ENCODE measurements at places on chromosomes 2 and 18.

DNA sequence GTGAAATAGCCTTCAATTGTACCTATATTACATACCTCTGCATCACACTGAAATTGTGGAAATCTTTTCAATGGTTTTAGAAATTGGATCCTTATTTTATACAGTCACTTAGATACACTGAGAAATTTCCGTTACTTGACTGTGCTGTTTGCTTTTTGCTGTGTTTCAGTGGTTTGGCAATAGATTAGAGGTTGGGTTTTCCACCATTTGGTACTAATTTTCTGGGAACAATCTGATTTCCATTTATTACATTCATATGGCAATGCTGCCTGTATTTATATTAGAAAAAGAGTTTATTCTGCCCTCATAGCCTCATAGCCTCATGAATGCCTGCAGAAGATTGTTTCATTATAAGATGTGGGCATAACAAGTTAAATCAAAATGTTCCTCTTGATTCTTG is 285.0 kb downstream of the GULP1 start:
- ATAC-seq = no peak

DNA sequence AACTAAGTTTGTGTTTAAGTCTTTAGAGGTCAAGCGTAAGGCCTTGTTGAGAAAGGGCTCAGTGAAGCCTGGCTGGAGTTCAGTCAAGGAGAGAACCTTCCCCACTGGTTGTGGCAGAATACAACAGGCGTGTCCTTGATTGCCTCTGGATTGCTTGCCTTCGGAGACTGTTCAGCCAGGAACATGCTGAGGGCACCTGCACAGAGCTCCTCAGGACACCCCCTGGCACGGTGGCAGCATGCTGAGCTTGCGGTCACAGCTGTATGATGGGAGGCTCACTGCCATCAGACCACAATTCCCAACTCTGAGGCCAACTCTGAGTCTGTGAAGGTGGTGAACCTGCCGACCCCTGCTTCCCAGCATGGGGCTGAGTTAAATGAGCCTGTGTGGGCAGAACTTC is 130.0 kb downstream of the LPIN1 start:
- ATAC-seq = no peak

GRCh38 chr2:68341583-68341982 is 21.8 kb upstream of the CNRIP1 start:
- ATAC-seq = no peak

DNA sequence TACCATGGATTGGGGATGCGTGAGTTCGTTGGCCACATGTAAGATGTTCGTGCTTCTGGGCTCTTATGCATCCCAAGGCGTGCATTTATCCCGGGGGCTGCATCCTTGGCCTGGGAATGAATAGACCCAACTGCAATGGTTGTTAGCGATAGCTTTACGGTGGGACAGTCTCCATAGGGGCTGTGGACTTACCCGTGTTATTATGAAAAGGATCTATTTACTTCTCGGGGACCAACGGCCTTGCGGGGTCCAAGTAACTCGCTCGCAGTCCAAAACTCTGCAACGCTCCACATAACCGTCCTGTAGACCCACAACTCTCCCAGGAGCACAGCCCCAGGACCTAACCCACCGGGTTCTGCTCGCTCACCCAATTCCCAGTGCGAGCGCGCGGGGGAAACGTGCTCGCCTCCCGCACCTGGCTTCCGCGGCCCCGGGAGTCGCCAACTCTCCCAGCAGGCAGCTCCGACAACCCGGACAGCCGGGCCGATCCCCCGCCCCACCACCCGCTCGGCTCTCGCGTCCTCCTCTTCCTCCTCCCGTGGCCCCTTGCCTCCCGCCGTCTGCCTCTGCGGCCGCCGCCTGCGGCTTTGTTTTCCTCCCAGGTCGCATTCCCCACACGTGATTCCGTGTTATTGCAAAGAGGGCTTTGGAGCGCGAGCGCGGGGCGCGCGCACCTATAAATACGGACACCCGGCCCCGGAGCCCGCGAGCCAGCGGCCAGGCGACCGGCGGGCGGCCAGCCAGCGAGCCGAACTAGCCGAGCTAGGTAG is at the start of gene CABLES1:
TSS of gene CABLES1 (plus strand) at position 706 of the 770 bp plus-strand sequence. CDS start 278 bp downstream, outside the sequence.
- peak; percentile 26 for ATAC-seq

DNA sequence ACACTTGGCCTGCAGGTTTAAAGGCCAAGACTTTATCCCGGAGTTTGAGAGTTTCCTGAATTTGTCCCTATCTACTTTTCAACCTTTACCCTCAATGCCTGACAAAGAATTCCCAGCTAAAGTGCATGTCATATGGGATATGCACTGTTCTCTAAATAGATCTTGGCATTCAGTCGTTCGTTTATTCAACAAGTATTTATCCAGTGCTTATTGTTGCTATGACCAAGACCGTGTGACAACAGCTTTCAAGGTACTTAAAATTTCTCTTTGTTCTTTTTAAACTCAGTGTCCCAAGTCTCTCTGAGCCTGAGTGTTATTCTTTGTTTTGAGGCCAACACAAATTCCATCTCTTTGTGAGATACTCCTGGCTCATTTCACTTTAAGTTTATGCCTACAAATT is 133.4 kb downstream of the RGPD3 start:
- ATAC-seq = no peak

GRCh38 chr2:113131352-113132185 is 4.2 kb downstream of the IL1RN start:
- ATAC-seq = no peak

- no peak for ATAC-seq
Measured at GRCh38 chr2:1754461-1755170, 10.3 kb upstream of the PXDN start.

GRCh38 chr2:70886541-70886987 is 49.1 kb upstream of the ATP6V1B1 start:
- ATAC-seq = no peak

- ATAC-seq = peak; percentile 74
Measured at GRCh38 chr2:197934934-197935289, 130.5 kb downstream of the PLCL1 start.

DNA sequence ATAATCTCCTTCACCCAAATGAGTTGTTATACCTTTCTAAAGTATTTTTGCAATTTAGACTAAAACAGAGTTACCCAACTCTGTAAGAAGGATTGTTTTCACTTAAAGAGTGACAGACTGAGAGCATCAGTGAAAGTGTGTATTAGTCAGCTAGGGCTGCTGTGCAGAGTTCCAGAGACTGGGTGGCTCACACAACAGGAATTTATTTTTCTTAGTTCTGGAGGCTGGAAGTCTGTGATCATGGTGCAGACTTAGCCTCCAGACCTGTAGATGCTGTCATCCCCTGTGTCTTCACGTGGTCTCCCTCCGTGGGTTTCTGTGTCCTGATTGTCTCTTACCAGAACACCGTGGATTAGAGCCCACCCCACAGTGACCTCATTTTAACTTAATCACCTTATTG is 40.0 kb downstream of the BCL2L11 start:
- ATAC-seq = no peak

DNA sequence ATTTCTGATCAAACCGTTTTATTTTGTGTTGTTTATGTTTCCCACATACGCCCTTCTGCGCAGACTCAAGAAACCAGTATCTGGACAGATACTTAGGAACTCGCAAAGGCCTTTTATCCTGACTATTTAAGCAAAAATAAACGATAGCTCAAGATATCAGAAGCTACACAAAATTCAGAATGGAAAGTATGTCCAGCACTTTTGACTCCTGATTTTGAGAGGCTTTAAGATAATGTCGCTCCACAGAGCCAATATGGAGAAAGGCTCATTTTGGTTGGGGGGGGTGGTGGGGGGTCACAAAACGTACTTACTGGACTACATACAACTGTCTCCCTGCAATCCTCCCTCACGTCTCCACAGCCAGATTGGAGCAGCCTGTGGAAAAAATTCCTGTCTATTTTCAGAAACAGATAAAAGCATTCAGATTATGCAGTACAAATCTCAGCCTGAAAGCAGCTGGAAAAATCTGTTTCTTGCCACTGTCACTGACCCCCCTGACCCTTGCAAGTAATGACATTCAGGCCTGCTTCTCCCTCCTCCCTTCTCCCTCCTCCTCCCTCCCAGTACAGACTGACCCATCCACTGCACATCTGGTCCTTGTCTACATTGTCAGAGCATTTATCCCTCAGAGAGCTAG is 34.9 kb upstream of the LCLAT1 start:
- ATAC-seq = no peak

DNA sequence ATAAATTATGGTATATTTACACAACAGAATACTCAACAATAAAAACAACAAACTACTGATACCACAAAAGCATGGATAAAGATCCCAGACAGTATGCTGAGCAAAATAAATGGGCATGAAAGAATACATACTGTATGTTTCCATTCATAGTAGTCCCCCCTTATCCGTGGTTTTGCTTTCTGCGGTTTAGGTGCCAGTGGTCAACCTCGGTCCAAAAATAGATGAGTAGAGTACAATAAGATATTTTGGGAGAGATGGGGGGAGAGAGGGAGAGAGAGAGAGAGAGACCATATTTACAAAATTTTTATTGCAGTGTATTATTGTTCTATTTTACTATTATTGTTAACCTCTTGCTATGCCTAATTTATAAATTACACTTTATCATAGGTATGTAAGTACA is 21.0 kb upstream of the TGFA start:
- no peak for ATAC-seq

DNA sequence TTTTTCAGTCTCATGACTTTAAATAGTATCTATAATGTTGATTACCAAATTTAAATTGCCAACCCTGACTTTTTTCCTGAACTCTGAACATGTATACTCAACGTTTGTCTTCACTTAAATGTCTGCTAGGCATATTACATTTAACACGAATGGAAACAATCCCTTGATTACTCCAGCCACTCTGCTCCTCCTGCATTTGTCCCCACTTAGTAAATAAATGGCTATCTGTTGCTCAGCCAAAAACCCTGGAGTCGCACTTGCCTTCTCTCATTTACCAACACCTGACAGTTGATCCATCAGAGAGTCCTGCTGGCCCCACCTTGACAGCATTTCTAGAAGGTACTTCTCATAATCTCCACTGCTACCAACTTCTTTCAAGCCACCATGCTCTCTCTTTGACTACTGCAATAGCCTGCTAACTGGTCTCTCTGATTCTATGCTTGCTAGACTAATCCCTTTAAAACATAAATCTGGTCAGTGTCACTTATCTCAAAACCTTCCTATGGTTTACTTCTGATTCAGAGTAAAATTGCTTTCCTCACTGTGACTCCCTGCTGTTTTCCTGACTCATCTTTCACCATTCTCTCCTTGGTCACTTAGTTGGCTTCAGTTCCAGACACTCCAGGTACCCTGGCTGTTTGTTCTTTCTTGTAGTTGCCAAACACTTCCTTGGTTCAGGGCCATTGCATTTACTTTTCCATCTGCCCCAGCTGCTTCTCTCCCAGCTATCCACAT is 31.9 kb downstream of the SPAG16 start:
- no peak for ATAC-seq

DNA sequence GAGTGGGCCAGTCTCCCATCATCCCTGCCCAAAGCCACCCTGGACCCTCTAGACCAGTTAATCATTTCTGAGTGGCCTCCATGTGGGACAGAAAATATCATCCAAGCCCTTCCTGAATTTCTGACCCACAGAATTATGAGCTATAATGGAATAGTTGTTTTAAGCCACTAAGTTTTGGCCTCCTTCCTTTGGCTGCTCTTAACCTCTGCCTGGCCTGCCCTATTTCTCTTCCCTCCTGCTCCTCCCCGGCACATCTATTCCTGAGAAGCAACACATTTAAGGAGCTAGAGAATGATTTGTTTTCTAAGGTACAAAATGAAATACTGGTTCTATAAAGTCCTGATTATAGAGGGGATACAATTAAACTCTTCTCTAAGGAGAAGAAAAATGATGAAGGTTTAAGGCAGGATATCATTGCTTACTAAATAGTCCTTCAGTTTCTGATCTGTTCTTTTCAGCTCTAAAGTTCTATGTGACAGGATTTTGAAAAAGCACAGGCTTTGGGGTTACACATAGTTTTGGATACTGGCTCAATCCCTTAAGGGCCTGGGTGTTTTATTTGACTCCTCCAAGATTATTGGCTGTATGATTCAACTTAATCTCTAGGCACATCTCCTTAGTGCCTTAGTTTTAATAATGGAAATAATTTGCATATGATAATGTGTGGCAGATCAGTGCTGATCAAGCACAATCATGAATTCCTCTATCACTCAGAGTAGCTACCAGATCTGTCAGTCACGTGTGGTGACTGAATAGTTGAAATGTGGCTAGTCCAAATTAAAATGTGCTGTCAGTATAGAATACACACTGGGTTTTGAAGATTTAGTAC is 240.3 kb downstream of the VAPA start:
- no peak for ATAC-seq

GRCh38 chr2:71596011-71596410 is 142.7 kb downstream of the DYSF start:
- ATAC-seq = no peak

- no peak for ATAC-seq
Measured at GRCh38 chr2:121605820-121606733, 43.2 kb downstream of the CLASP1 start.

DNA sequence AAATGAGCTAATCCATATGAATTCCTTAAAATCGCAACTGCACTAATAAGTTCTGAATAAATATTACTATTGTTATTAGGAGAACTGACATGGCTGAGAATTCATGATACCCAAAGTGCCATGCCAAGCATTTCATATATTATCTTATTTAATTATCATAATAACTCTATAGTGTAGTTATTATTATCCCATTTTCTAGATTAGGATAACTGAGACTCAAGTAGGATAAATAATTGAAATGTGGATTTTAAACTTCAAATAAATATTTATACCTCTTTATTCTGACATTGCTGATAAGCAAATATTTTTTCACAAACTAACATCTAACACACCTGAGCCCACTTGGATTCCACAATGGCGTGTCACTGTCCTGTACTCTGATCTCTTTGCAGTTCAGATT is 492.7 kb downstream of the IRS1 start:
- ATAC-seq = no peak

DNA sequence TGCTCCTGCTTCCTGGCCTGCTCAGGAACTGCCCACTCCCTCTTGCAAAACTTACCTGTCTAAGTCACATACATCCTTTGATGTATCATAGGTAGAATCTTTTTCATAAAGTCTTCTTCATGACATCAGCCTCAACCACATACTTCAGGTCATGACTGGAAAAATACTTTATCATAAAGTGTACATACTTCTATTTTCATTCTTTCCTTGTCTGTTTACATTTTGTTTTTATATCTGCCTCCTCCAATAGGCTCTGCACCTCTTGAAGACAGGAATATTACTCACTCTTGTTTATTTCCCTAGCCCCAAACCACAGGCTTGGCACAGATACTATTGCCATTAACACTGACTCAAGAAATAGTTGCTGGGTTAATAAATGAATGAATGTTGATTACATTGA is 43.6 kb upstream of the ZNF804A start:
- ATAC-seq = no peak

DNA sequence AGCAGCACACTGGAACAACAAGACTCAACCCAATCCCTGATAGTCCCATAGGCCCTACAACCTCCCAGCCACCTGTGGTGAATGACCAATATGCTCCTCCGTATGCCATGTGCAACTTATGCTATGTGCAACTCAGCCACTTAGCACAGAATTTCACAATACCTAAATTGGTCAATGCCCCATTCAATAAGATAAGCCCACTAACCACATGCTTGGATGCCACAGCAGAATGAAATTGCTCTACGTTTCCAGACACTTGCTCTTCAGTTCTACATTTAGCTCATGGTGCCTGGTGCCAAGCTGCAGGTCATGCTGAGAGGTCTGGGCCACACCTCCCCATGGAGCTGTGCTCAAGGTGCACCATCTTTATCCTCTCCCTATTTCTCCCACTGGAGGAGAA is 159.8 kb downstream of the EN1 start:
- ATAC-seq = no peak

GRCh38 chr2:98883780-98884211 is 52.2 kb downstream of the CRACDL start:
- ATAC-seq = no peak

Measured in activated T-helper 17 cell treated with anti-CD3 and anti-CD28 coated beads, Interleukin-2, amount 50 U/mL, for 72 hours (primary cell).